CD4-positive, alpha-beta T cell treated with Interleukin-1 beta for 1 hour (primary cell): ENCODE measurements at places on chromosomes 1 and 21.

DNA sequence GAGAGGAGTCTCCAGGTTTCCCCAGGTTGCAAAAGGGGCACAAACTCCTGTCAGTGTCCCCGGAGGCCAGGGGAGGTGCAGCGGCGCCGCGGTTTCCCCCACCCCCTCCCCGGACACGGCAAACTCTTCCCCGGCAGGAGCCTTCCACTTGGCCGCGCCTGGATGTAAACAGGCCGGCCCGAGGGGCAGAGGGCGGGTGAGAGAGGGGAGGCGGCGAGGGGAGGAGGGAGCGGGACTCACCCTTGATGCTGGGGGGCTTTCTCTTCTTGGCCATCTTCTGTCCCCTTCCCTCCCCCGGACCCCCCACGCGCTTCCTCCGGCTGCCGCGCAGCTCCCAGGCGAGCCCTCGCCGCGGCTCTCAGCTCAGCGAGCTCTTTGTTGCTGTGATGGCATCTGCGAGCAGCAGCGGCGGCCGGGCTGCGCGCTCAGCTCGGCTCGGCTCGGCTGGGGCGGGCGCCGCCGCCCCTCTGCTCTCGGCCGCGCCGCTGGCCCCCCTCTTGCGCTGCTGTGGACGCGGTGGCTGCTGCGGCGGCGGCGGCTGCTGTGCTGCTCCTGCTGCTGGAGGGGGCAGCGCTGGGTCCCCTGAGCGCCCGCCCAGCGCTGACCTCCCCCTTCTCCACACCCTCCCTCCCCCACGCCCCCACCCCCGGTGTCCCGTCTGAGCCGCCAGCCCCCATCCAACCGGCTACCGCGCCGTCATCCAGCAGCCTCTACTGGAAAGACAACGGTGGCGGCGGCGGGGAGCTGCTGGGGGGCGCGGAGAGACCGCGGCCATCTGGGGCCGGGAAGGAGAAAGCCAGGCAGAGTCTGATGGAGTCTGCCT, 4.9 kb upstream of the SLC44A5 start:
- no peak for DNase-seq

- DNase-seq: peak; percentile 37
Measured at GRCh38 chr1:20376880-20377494, 86.3 kb downstream of the VWA5B1 start.

DNA sequence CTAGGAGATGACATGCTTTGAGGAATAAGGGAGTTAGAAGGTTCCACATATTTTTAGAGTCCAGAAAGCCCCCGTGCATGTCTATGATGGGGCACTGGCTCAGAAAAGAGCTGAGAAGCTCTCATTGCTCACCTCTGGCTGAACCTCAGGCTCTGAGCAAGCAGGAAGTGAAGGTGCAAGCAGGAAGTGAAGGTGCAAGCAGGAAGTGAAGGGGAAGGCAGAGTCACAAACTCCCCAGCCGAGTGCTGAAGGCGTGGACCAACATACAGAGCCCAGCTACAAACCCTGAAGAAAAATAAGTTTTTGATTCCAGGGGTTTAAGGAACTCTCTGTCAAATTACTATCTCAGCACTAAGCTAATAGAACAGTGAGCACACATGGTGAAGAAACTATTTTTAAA, 7.0 kb downstream of the KRTAP10-8 start:
- peak; percentile 73 for DNase-seq

DNA sequence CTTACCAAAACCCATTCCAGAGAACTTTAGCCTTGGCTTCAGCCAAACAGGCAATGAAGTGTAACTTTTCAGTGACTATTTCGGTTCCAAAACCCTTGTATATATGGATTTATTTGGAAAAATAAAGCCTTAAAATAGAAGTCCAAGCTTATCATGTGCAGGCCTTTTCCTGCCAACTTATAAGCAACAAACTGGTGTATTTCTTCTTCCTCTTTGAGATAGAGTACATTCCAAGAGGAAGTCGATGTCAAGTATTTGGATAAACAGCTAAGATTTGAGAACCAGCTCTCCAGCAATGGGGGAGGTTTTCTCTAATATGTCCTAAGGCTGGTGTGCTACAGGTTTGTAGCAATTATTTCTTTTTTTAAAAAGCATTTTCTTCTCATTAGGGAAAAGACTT, 407.8 kb downstream of the DUSP10 start:
- no peak for DNase-seq

DNA sequence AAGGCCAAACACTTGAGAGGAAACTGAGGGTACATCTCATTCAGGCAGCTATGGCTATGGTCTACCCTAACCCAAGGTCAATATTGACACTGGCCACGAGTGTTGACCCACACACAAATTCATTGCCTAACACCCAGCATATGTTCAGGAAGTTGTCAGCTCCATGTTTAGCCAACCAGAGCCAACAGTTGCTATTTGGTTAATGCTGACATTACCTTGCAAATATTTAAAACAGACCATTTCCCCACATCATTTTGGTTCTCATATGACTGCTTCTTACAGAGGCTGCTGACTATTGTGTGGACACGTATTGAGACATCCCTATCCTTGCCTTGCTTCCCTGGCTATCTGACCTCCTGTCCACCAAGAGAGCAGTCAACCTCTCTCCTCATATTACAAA, 97.3 kb downstream of the LMX1A start:
- DNase-seq: no peak

- no peak for DNase-seq
Measured at GRCh38 chr1:4741876-4742423, 87.5 kb downstream of the AJAP1 start.

GRCh38 chr1:167791281-167792187, 69.8 kb downstream of the MPZL1 start:
- DNase-seq: peak; percentile 11

DNA sequence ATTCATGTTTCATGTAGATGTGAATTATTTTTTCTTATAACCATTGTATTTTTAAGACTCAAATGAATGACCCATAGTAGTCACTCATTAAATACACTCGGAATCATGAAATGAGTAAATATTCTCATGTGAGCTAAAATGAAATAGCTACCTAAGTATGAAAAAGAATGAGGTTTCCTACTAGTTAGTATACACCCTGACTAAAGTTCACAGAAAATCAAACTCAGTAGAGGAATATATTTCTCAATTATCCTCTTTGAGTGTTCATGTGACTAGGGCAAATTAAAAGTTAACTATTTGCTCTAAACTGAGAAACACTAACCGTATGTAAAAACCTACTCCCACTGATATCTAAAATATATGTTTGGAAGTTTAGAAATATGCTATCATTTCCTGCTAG, 187.8 kb downstream of the BRINP3 start:
- DNase-seq: no peak

DNA sequence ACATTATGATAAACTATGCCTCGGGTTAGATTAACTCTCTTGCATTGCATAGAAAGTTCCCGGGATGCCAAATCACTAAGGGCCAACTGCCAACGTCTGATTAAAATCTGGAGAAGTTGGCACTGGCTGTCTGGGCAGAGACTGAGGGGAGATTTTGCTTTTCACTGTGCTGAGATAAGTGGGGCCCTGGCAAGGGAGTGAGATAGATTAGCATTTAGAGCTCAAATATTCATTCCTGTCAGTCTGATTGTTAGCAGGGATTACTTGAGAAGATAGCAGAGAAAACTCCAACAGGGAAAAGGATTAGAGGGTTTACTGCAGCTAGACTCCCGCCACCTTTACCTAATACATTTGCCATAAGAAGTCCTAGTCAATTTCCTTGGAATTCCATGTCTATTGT, 714.1 kb upstream of the CHRM3 start:
- no peak for DNase-seq

DNA sequence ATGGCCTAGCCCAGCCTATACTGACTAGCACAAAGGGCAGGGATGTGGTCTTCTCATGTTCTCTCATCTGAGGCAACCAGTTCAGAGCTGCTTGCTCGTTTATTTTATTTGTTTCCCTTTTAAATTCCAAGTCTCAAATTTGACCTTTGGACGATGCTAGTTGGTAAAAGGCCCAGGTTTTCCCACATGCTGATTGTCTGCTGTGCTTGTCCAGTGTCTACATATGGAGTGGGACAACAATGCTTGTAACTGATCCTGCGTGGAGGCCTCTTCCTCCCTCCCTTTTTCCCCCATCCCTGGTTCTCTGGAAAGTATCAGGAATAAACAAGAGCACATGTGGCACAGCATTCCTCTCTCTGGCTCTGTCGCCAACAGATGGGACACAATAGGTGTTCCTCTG, 34.0 kb upstream of the BEND5 start:
- DNase-seq: no peak

- DNase-seq: peak; percentile 54
Measured at GRCh38 chr1:147618077-147618569, 52.2 kb downstream of the ACP6 start.

DNA sequence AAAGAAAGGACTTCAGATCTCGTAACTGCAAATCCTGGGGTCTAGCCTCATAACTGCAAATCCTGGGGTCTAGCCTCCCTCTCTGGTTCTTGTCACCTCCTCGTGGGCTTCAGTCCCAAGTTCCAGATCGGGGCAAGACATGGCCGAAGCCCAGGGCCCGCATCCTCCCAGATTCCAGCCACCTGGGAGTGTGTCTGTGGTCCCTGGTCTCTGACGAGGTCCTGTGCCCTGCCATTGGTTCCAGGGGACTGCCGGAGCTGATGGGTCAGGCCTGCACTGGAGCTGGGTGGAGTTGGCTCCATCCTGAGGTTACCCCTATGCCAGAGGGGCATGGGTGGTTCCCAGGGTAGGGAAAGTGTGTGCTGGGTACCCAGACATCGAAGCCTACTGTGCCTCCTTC, 17.7 kb upstream of the C1orf174 start:
- DNase-seq: no peak

- no peak for DNase-seq
Measured at GRCh38 chr1:226476648-226477319, 68.9 kb upstream of the PARP1 start.

DNA sequence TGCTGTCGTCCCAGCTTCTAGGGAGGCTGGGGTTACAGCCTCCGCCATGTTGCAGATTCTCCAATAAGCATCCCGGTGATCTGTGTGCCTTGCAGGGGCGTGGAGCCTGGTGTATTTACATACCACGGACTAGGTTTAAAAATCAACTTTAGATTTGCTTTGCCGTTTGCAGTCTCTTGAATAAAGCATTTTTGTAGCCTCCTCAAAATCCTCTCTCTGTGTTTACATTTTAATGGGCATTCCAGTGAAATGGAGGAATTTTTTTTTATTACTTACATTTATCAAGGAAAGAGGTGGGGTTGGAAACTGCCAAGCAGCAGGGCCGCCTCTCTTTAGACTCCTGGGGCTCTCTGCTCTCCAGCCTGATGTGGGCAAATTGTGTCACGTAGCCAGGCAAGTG, 437.5 kb upstream of the VAMP3 start:
- DNase-seq: no peak

- DNase-seq: no peak
Measured at GRCh38 chr1:197415221-197415620, 147.2 kb downstream of the CRB1 start.

- no peak for DNase-seq
Measured at GRCh38 chr21:26162081-26162480, 8.5 kb downstream of the APP start.

DNA sequence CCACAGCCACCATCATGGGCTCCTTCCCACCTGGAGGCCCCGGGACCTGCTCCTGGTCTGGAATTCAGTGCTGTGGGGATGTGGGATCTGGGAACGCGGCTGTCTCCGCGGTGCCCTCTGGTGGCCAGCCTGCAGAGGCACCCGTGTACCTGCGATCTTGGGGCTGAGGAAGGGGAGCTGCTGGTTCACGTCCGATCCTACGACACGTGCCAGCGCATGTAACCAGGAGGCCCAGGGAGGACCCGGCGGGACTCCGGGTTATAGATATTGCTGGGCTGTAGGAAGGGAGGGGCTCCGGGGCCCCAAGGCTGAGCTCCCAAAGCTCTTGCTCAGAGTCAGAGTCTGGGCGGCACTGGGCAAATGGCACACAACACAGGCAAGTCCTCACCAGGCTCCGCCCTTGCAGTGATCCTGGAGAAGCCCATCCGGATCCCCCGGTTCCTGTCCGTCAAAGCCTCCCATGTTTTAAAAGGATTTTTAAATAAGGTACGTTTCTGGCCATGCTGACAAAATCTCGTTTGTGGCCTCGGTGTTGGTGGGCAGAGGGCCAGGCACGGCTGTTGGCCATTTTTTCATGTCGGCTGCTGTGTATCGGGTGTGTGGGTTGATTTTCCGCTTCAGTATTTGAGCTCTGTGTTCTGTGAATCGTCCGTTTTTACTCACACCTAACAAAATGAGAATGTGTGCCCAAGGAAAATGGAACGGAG, 20.1 kb downstream of the FAAP20 start:
- DNase-seq: peak; percentile 40

- no peak for DNase-seq
Measured at GRCh38 chr1:90963236-90963635, 58.6 kb downstream of the ZNF644 start.

DNA sequence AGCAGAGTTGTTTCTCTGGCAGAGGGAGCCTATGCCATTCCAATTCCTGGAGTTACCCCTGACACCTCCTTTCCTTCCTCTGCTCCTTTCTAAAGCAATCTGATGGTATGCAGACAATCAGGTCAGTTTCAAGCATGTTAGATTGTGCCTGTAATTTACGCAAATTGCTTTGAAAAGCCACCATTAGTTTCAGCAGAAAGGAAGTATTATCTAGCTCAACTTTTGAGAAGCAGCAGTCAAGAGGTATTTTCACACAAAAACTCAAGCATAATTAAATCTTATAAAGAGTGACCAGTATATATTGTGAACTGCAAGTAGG, 2.2 kb downstream of the ERRFI1 start:
- no peak for DNase-seq

DNA sequence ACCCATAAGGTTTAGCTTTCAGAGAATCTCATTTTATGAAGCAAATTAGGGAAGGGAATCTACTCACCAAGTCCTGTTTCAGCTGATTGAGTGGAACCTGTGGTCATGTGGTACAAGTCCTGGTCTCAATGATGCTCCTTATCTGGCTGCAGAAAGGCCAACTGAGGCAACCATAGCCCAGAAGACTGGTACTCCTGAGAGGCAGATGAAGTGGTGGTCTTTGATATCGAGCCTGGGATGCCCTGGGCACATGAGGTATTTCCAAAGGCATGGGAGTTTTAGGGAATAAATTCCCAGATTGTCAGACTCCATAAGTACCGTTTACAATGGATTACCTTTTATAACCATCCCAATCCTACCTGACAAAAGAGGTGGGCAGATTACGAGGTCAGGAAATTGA, 3.3 kb downstream of the MX1 start:
- no peak for DNase-seq

GRCh38 chr1:12296623-12297022, 66.8 kb downstream of the VPS13D start:
- no peak for DNase-seq

DNA sequence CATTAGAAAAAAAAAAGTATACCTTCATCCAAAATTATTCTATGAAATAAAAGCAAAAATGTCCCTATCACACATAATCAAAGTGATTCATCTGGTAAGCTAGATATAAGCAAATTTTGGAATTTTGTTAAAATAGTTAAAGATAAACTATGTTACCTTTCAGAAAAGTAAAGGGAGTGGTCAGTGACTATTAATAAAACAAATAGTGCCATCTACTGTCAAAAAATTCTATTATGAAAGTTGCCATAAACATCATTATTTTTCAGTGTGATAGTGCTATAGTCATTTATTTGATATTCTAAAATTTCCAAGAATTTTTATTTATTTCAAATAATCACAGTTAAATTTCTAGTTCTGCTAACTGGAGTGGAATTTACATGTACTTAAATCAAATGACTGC, 803.7 kb downstream of the KCNT2 start:
- no peak for DNase-seq

- no peak for DNase-seq
Measured at GRCh38 chr1:1537626-1538250, 2.7 kb downstream of the TMEM240 start.
